ENCODE measurements at places on chromosomes 3 and 15.

GRCh38 chr15:77592758-77593157 is 40.0 kb downstream of the LINGO1 start:
- DNase-seq = no peak

DNA sequence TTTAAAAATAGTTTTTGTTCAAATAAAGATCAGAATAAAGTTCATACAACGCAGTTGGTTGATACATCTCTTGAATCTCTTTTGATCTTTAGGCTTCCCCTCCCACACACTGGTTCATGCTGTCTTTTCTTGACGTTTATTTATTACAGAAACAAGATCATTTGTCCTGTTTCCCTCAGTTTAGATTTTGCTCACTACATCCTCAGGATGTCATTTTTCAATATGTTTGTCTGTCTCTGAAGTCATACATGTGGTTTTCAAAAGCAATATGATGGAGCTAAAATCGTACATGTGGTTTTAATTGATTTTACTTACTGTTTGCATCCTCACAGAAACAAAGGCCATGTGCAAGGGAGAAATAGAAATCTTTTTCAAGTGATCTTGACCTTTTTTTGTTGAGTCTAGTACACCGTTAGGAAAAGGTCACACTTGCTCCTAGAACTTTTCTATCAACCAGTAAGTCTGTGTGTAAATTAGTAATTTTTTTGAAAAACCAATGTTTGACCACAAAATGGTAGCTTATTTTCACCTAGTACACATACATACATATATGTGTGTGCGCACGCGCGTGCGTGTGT is 63.7 kb upstream of the SENP5 start:
- no peak for DNase-seq

DNA sequence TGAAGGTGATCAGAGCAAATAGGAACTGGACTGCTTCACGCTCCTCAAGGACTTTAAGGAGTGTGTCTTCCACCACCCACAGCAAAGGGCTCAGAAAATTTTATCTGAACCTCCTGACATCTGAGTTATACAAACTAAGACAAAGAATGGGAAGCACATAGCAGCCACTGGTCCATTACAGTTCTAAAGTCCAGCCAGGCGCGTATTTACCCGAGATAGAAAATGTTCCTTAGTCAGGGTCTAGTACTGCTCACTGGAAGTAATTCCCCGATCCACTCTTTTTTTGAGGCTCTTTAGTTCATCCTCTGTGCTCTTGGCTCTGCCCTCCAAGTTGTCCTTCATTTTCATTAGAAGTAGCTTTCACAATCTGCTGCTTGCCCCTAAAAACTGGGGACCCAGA is 88.5 kb upstream of the GOLGA8J start:
- DNase-seq = no peak

DNA sequence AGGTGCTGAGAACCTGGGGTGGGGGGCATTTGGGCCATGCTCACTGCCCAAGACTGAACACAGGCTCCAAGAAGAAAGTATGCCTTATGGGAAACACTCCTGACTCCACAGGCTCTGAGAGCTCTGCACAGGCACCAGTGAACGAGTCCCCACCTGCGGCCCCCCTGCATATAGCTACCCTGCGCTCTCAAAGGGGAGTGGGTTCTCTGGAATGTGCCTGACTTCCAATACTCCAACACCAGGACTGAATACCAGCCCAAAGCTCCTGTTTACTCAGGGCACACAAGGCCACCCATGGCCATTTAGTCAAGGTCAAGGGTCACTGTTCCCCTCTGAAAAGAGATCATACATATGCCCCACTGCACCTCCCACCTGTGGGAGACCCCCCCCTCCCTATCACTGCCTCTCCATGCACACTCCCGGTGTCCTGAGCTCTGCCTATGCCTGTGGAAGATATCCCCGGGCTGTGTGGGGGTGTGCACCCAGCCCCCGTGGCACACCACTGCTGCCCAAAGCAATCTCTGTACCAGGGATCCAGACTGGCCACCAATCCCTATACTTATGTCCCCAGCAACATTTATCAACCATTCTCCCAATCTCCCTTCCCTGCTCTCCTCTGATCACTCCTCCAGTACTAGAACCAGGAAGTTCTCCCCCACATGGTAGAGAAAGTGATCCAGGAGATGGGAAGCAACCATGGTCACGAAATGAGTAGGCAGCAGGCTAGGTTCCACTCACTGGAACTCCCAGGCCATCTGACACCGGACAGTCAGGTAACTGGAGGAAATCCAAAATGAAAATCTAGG is 1.5 kb upstream of the PLXNB1 start:
- DNase-seq = no peak

DNA sequence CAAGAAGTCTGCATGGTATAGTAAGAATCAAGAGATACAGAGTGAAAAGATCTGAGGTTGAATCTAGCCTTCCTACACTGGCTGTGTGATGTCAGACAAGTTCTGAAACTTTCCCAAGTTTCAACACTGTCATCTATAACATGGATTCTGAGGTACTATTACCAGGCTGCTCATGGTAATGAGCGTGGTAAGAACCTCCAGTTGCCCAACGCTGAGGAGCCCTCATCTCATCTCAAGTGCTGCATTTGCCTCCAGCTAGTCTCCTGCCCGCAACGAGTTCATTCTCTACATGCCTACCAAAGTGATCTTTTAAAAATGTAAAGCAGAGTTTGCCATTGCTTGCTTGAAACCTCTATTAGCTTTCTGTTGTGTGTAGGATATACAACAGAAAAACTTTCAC is 168.1 kb downstream of the NEK11 start:
- DNase-seq = no peak

DNA sequence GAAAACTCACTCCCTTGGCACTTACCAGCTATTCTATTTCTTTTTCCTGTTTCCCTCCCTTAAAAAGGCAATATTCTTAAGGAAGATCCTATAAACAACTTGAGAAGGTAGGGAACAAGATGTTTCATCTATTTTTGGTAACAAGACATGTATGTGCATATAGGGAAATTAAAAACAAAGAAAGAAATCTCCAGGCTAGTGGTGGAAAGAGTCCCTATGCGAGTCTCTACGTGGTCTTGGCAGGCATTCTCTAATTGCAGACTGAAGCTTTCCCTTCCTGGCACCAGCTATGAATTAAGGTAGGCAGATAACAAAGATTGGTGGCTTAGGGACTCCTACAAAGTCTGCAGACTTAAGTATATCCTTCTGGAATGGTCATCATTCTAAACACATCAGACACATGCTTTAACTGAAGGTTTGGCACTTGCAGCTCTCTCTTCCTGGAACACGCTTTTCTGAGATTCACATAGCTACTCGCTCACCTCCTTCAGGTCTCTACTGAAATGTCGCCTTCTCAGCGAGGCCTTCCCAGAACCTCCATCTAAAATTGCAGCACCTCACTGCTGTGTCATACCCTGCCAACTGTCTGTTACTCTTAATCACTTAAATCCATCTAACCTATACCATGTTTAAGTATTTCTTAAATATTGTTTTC is 336.0 kb downstream of the VGLL3 start:
- DNase-seq = no peak

- DNase-seq = no peak
Observed at GRCh38 chr3:42535981-42536784, 33.7 kb downstream of the VIPR1 start.

- no peak for DNase-seq
Observed at GRCh38 chr15:74964794-74965193, 8.2 kb upstream of the RPP25 start.

- no peak for DNase-seq
Observed at GRCh38 chr3:71119171-71119570, 464.4 kb downstream of the FOXP1 start.

DNA sequence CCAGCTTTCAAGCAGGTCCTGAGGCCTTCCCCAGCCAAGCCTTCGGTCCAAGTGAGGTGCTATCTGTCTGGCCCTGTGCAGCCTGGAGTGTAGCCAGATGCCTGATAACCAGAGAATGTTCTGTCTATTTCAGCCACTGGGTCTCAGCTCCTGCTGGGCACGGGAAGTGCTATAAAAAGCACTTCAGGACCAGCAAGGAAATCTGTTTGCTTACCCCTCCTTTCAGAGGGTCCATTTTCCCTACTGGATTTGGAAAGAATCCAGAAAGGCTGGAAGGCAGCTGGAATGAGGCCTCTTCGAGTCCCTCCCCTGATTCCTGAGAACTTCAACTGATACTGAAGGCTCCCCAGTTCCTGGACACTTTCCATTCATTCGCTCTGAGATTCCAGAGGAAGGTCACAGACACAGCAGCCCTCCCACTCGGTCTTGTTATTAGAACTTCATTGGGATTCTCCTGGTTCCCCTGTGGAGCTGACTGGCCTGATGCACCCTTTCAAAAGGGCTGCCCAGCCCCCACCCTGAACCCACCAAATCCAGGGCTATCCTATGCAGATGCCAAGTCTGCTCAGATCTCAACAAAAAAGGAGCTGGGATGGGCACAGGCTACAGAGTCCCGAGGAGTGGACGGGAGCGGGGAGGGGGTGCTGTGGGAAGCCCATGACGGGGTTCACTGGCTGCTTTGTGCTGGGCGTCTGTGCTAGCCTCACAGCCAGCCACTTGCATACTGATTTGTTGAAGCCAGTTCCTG is 70.4 kb downstream of the UMPS start:
- DNase-seq = no peak

- no peak for DNase-seq
Observed at GRCh38 chr3:134699141-134699711, 48.4 kb upstream of the KY start.

DNA sequence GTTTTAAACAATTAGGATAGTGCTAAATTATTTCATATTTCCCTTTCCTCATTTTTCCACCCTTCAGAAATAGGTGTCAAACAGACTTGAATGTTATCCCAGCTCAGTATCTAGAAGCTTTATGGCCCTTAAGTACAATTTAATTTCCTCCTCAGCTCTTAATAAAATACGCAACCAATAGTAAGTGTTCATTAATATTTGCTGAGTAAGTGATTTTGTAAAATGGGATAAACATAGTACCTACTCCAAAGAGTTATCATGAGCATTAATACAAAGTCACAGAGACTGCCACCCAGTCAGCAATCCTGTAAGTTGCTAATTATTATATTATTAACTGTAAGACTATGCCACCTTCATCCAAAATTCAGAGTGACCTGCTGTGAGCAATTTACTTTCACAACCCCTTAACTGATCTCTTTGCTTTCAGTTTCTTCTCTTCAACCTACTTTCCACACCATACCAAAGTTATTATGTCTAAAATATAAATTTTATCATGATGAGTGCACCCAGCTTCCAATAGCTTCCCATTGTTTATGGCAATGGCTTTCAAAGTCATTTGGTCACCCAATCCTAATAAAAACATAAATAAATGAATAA is 30.7 kb upstream of the CLDN1 start:
- DNase-seq = no peak

GRCh38 chr3:177735431-177735830 is 538.1 kb upstream of the TBL1XR1 start:
- DNase-seq = no peak

DNA sequence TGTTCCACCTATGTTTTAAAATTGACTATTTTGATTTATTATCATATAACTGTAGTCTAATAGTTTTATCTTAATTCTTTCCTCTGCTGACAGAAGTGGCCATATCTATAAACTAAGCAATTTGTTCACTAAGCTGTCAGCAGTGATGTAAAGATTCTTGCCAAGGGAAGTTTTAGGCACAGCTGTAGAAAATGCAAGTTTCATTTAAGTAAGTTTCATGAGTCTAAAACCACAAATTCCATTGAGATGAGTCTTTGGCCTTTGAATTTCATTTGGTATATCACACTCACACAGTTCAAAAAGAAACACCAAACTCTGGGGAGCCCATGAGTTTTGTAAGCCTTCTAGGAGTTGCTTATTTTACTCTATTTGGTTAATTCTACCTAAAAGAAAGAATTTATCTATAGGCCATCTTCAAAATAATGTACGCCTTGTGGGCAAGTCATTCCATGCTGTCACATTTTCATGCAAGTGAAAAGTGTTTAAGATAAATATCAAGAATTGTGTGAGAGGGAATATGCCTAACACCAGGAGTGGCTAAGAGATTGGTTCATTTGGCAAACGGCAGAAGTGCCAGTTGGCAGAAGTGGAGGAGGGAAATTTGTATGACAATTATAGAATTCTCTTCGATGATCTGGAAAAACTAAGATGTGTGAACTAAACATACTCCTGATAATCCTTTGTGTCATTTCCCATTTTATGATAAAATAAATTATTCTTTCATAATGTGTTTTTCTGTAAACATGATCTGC is 292.9 kb downstream of the ZIC4 start:
- DNase-seq = peak; percentile 75

DNA sequence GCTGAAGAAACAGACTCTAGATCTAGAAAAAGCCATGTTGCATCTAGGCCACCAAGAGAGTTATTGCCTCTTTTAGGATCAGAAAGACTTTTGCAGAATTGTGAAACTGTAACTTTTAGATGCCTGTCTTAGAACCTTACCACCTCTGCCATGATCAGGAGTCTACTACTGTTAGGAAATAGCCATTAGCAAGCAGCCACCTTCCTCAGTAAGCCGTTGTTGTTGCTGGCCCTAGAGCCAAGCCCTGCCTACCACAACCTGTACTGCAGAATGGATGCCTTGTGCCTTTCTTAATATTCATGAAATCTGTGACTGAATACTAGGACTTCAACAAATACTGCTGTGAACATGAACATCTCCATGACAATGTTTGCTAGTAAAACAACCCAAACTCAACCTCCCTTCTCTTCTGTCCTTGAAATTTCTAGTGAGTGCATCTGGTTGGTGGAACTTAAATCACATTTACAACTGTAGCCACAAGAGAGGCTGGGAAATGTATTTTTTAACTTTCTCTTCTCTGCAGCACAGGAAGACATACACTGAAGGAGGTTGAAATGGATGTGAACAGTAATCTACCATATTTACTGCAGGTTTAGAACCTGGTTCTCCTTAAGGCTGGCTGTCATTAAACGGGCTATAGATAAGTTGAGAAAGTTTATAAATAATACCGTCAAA is 20.7 kb downstream of the RASA2 start:
- no peak for DNase-seq

GRCh38 chr3:179454887-179455286 is 3.6 kb upstream of the GNB4 start:
- DNase-seq = no peak

DNA sequence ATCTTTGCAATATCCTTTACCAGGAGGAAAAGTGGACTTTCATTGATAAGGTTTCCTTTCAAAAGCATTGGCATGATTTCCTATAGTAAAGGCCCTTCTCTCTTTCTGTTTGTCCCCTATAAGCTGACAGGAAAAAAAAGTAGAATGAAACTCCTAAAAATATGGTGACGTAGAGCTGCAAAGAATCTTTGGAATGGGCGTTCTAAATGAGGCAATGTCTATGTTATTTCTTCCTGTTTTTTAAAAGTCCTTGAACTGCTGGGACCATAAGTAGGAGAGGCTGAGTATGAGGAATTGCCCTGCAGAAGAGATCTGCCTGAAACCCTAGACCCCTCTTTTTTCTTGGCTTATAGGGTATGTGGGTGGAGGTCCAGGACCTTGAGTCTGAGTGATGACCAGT is 17.2 kb downstream of the ST3GAL6 start:
- DNase-seq = no peak

DNA sequence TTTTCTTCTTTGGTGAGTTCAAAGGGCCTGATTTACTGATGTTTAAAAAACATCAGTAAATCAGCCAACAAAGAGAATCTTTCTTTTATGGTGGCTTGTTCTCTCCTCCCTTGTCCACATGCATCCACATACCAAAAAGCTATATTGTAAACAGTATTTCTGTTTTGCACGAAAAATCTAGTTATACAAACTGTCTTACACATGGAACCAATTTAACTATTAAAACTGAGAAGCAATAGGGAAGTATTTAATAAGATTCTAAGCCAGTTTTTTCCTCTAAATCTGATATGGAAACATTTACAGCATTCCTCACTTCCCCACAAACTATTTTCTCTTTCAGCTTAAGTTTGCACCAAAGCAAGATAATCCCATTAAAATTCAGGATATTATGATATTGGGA is 110.8 kb upstream of the ICE2 start:
- no peak for DNase-seq

All from AG04450 (cell line).